ENCODE measurements at places on chromosomes 4 and X. TPM values are rescaled to one million over a fixed set of nuclear protein-coding genes. Genes with fewer than 3 reads are reported as not detected.

The MAGEH1 gene
- 86.6 TPM for polyA plus RNA-seq

The VCX gene
- polyA plus RNA-seq = not detected

The RHOXF2 gene
- not detected for polyA plus RNA-seq

The GPR173 gene
- not detected for polyA plus RNA-seq

The TRAM1L1 gene
- not detected for polyA plus RNA-seq

The RGN gene
- polyA plus RNA-seq = not detected
